Uterine smooth muscle cell (primary cell): ENCODE measurements at places on chromosomes 12 and 14. TPM values are rescaled to one million over a fixed set of nuclear protein-coding genes. Genes with fewer than 3 reads are reported as not detected.

The CFAP54 gene
- 2.4 and 5.4 TPM in 2 replicates for total RNA-seq

The CLEC6A gene
- total RNA-seq = not detected in 2 replicates

The MOK gene
- total RNA-seq = 8.3 and 10.9 TPM in 2 replicates

The LHX5 gene
- not detected in 2 replicates for total RNA-seq

The CACNA2D4 gene
- total RNA-seq = 0.33 and 0.87 TPM in 2 replicates

The LMO3 gene
- total RNA-seq = 11.2 and 16.4 TPM in 2 replicates

The OR11G2 gene
- total RNA-seq = not detected in 2 replicates

The RNASE3 gene
- not detected in 2 replicates for total RNA-seq

The KSR2 gene
- under 0.01 TPM in 1 of 2 replicates, not detected in the other for total RNA-seq

The GAS2L3 gene
- total RNA-seq = 44.6 and 87.9 TPM in 2 replicates

The LRFN5 gene
- total RNA-seq = 25.5 and 42.6 TPM in 2 replicates

The LPAR5 gene
- total RNA-seq = 0.12 TPM in 1 of 2 replicates, not detected in the other
